ENCODE measurements at places on chromosomes 2 and 18.

DNA sequence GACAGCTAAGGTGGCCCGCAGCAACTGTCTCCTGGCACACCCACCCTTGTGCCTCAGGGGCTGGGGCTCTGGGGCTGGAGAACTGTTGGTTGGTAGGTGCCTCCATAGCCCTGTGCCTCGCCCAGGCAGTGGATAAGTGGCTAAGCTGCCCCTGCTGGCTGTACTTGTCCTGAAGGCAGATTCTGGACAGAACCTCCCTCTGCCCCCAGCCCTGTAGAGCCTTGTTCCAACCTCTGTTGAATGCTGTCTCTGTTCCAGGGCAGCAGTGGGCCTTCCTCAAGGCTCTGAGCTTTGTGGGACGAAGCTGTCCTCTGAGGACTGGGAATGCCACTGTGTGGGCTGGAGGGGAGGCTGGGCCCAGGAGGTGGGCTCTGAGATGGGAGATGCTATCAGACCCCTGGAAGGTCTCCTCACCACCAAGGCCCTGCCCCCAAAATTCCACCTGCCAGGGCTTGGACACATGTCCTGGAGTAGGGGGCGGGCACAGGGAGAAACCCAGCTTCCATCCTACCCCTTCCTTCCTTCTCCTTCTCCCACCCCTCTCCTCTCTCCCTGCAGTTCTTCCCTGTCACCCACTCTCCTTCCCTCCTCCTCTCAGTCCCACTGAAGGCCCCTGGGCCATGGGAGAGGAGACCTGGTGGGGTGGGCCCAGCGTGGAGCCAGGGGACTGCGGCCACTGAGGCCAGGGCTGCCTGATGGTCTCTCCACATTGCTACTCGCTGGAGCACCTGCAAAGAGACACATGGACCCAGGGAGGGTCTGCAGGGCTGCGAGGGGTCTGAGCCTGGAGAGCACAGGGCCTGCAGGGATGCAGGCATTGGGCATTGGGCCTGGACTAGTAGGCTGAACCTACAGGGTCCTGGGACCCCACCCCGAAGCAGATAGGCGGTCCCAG lies 1.7 kb upstream of the PDCD1 start:
- no peak for DNase-seq

- DNase-seq, result no peak
Observed at GRCh38 chr2:100527440-100528015, 35.3 kb upstream of the PDCL3 start.

GRCh38 chr18:43800584-43800983 lies 523.3 kb upstream of the SYT4 start:
- no peak for DNase-seq

GRCh38 chr2:218867900-218868299 lies 8.3 kb downstream of the WNT6 start:
- DNase-seq, result no peak

DNA sequence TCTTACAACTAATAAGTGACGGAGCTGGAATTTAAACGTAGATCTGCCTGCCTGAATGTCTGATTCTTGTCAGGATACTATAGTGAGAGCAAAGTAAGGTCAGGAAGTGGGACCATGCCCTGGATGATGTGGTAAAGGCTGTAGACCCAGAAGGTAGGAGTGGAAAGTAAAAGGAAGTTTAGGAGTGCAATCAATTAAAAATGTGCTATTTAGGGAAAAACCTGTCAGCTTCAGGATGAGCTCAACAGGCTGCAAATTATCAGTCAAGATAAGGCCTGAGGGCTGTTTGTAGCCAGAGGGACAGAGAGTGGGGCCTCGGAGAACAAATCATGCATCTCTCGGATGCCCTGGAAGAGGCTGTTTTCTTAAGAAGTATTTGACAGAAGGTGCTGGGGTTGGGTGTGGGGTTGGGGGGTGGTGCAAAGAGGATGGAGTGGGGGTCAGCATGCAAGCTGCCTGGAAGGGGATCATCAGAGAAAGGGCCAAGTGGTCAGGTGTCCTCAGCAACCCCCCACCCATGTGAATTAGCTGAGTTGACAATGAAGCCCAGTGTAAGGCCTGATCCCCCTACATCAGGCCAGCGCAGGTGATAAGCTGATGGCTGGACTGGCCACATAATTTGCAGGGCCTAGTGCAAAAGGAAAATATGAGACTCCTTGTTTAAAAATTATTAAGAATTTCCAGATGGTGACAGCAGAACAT lies 53.2 kb upstream of the MAPRE3 start:
- DNase-seq, result no peak

- DNase-seq, result no peak
Observed at GRCh38 chr18:55179835-55180234, 220.6 kb upstream of the CCDC68 start.

GRCh38 chr2:134366359-134366758 lies 112.5 kb downstream of the MGAT5 start:
- DNase-seq, result no peak

DNA sequence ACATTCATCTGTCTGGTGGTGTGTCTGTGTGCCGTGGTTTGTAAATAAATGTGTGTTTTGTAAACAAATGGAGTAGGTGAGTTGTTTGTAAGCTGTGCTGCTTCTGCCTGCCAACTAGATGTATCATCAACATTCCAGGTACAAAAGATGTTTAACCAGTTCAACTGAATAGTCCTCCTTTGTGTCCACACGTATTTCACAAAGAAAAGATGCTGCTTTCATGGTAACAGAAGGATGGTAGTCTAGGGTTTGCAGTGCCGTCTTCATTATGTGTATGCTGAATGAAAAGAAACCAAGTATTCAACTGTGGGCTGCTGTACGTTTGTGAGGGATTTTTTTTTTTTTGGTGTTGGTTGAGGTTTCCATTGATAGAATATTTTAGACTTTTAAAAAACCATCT lies 72.1 kb downstream of the CAMKMT start:
- no peak for DNase-seq
